ENCODE measurements at places on chromosomes 4 and X. TPM values are rescaled to one million over a fixed set of nuclear protein-coding genes. Genes with fewer than 3 reads are reported as not detected.

GRCh38 chr4:121326597-121326996, 54.2 kb downstream of the QRFPR start:
- DNase-seq: no peak

DNA sequence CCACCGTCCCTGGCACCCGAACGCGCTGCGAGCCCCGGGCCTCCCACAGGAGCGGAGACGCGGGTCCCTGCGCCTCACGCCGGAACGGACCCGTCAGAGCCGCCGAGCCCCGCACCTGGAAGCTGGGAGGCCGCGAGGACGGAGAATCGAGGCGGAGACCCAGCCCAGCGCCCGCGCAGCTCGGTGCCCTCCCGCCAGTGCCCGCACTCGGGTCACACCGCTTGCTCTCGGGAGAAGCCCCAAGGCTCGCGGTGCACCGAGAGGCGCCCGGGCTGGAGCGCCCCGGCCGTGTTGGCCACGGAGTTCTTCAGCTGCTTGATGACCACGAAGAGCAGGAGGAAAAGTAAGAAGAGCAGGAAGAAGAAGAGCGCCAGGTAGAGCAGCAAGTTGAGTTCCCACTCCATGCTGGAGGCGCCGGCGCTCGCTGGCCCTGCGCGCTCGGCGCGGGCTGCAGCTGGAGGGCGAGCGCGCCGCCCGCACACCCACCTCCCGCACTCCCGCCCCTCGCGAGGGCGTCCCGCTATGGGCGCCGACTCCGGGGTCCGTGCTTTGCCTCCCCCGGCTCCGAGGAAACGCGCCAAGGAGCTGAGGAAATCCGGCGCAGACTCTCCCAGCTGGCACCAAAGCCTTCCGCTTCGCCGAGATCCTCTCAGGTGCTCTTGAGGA, at the start of gene SMIM43:
Gene SMIM43, minus strand, starts transcription at position 463 of the 666 bp plus-strand sequence. Its CDS starts 59 bp downstream, at position 404.
- DNase-seq: no peak

DNA sequence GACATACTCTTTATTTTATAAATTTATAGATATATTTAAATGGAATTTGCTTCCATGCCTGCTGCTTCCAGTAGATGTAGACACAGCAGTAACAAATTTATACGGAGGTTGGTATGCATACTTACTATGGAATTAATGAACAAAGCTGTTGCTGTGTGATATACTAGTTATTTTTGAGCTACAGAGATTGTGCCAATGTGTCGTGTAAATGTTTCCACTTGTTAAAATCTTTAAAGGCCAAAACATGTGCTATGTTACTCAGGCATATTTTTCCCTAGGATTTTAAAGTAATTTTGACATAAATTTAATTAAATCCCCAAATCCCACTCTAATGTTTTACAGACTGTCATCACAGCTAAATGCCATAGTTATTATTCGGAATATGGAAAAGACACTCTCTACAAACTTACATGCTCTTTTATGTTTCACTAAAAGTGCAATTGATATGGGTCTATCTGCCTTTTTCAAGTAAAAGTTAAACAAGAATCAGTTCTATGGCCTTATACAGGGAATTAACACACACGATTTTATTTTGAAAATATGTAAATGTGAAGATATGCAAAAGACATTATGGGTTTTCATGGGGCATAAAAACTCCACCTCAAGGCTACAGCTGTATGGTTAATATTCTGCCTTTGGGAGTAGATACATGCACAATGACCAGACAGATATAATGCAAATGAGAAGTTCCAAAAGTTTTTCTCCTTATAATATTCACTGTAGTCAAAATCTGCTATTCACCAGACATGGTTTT, 256.8 kb downstream of the FSTL5 start:
- DNase-seq: no peak

- no peak for DNase-seq
Measured at GRCh38 chr4:140630246-140630645, 61.5 kb upstream of the UCP1 start.

GRCh38 chr4:94527556-94528233, 76.0 kb downstream of the PDLIM5 start:
- no peak for DNase-seq

GRCh38 chr4:186934841-186935443, 211.3 kb upstream of the FAT1 start:
- no peak for DNase-seq

- DNase-seq: no peak
Measured at GRCh38 chrX:28135378-28136047, 154.3 kb upstream of the DCAF8L1 start.

ARHGAP6 gene
- total RNA-seq: 1.3 TPM

DNA sequence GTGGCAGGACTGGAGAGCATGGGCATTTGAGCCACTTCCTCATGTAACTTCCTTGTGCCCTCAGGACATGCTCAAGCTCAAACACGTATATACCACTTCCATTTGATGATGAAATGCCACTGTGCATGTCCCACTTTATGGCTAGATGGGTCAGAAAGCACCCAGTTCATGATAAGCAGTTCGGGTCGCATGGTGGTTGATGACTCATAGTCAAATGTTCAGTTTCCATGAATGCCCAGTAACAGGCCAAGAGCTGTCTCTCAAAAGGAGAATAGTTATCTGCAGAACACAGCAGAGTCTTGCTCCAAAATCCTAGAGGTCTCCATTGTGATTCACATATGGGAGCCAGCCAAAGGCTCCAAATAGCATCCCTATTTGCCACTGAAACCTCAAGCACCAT, 48.9 kb upstream of the SPIN3 start:
- DNase-seq: no peak
